ENCODE measurements at places on chromosomes 4 and X.

DNA sequence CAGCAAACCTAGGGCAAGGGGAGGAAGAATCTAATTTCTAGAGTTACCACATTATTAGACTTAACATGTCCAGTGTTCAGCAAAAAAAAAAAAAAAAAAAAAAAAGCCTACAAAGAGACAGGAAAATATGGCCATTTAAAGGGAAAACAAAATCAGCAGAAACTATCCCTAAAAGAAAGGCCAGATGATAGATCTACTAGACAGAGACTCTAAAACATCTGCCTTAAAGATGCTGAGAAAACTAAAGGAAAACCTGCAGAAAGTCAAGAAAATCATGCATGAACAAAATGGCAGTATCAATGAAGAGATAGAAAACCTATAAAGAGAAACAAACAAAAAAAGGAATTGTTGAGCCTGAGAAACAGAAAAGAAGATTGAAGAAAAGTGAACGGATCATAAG is 43.8 kb downstream of the NELFA start:
- DNase-seq = no peak

GRCh38 chr4:165359506-165359905 is 19.3 kb upstream of the CPE start:
- no peak for DNase-seq

GRCh38 chrX:55109306-55109705 is 20.5 kb downstream of the PAGE2 start:
- DNase-seq = no peak

- DNase-seq = no peak
Observed at GRCh38 chr4:2172627-2173231, 69.2 kb downstream of the HAUS3 start.

- DNase-seq = no peak
Observed at GRCh38 chr4:55154290-55154880, 29.0 kb upstream of the KDR start.

- no peak for DNase-seq
Observed at GRCh38 chr4:142352712-142353111, 493.4 kb downstream of the INPP4B start.

DNA sequence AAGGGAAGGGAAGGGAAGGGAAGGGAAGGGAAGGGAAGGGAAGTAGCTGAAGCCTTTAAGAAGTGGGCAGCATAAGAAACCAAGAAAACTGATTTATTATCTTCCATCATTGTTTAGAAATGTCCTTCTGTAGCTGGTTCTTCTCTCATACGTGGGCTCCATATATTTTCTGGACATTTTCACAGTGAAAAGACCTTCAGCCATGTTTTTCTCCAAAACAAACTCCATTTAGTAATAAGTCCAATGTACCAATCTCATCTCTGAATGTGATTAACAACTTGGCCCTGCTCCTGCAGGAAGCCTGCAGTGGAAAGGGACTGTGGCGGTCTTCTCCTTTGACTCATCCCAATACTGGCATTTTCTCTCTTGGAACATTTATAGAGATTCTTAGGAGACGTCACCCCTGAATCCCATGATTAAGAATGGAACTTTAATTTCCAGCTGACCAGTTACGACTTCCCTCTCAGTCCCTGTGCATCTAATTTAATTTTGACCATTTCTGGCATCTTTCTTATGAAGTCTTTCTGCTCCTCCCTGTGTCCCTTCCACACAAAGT is 96.6 kb upstream of the GUCY1A1 start:
- DNase-seq = no peak

- no peak for DNase-seq
Observed at GRCh38 chr4:19776021-19776459, 475.7 kb upstream of the SLIT2 start.

GRCh38 chr4:138927072-138927471 is 88.5 kb upstream of the NOCT start:
- DNase-seq = no peak

Measured in activated naive CD8-positive, alpha-beta T cell treated with anti-CD3 and anti-CD28 coated beads, Interleukin-2, amount 50 U/mL, for 16 hours (primary cell).